ENCODE measurements at places on chromosomes 6 and 20.
A peak's percentile ranks its signal among the peaks of the same experiment; 100 is the strongest.

DNA sequence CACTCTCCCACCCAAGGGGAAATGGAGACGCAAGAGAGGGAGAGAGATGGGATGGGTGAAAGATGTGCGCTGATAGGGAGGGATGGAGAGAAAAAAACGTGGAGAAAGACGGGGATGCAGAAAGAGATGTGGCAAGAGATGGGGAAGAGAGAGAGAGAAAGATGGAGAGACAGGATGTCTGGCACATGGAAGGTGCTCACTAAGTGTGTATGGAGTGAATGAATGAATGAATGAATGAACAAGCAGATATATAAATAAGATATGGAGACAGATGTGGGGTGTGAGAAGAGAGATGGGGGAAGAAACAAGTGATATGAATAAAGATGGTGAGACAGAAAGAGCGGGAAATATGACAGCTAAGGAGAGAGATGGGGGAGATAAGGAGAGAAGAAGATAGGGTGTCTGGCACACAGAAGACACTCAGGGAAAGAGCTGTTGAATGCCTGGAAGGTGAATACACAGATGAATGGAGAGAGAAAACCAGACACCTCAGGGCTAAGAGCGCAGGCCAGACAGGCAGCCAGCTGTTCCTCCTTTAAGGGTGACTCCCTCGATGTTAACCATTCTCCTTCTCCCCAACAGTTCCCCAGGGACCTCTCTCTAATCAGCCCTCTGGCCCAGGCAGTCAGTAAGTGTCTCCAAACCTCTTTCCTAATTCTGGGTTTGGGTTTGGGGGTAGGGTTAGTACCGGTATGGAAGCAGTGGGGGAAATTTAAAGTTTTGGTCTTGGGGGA lies 754 bp downstream of the TNF start:
- DNase-seq: no peak

DNA sequence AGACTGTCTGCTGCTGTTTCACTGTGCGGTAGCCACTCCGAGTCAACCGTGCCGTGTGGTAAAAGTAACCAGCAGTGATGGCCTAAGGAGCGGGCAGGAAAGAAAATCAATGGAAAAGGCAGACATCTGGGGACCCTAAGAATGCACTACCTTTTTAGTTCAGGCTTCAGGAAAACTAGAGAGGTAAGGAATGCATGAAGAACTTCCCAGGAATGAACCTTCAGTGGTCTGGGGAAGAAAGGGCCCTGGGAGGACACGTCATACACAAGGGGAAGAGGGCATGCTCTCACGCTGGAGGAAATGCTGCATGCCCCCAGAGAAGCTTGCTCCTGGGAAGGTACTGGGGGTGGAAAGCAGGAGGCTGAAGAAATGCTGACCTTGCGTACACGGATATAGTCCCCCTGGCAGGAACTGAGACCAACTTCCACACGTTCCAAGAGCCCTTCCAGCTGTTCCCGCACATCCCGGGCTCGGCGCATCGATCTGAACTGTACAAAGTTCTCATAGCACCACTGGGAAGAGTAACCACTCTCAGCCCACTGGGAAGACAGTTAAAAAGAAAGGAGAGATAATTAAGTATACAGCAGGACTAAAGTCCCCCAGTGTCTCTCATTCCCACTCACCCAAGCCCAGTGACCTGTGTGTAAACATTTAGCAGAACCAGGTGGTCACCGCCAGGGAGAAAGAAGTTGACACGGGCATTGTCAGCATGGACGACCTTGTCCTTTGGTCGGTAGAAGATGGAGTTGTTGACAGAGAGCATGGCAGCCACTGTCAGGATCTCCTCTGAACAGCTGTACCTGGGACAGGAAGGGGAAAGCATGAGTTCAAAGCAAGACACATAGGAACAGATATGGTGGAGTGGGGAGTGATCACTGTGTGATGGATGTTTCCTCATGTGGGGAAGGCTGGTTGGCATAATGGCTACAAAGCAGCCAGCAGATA lies 8.1 kb downstream of the C6orf136 start:
- DNase-seq: no peak

DNA sequence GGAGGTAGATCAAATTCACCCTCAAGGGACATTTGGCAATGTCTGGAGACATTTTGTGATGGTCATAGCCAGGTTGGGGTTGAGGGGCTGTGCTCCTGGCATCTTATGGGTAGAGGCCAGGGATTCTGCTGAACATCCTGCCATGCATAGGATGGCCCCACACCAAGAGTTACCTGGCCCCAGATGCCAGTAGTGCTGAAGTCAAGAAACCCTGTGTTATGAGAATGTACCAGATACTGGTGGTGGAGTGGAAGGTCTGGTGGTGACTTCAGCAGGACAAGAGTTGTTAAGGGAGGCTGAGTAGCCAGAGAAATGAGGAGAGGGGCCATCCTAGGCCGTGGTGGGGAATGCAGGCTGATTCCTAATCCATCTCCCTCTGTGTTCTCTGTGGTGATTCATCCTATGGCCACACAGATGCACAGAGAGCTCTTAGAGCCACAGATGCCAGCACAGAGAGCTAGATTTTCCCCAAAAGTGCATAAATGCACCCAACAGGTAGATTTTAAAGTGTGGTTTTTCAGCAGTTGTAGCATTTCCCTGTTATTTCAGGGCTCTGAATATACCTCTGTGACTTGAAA lies 43.6 kb downstream of the CDYL start:
- DNase-seq: no peak

DNA sequence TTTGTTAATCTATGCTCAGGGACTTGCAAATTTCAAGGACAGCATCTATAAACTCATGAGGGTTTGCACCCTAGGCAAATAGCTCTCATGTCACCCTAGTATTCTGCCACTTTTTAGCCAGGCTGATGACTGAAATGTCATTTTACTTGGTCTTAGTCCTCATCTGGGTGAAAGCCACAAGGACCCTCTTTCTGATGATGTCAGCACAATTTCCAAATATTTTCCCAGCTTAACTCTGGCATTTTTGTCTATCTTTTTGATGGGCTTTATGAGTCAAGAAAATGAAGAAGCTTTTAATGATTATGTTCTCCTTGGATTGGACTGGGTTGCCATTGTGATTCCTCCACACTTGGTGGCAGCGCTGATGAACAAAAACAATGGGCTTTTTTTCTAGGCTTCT lies 420.1 kb upstream of the BTBD3 start:
- no peak for DNase-seq

- peak; percentile 29 for DNase-seq
Observed at GRCh38 chr20:53660078-53660909, 66.7 kb upstream of the ZNF217 start.

GRCh38 chr6:5139828-5140771 lies 55.0 kb downstream of the PPP1R3G start:
- no peak for DNase-seq

- DNase-seq: no peak
Observed at GRCh38 chr6:128600397-128600951, 80.1 kb upstream of the PTPRK start.

DNA sequence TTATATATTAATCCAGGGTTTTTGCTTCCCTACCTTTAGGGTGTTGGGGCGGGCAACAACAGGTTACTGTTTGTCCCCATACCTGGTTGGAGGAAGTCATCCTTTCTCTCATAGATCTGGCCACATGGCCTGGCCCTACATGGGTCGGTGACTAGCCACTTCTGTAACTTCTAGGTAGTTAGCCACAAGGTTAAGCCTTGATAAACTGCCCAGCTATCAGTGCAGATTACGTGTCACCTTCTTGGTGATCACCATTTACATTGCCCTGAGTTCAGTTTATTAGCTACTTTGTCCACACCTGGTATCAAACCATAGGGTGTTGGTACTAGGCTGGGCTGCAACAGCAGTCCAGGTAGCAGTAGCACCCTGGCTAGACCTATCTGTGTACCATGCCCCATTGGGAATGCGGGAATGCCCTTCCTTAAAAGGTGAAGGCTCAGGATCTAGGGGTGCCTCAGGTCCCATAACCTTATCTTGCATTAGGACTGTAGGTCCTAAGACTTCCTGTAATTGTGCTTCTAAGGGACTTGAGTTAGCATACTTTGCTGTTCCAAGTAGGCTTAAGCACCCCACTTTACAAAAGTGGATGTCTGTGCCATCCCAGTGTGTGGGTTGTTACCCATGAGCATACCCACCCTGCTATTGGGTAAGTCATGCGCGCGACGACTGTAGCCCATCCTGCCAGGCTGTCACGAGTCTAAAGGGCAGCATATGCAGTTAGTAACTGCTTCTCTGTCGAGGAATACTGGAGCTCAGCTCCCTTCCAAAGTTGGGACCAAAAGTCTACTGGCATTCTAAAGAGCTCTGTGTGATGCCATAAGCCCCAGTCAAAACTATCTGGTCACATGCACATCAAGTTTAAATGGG lies 5.2 kb downstream of the ZKSCAN3 start:
- DNase-seq: no peak

DNA sequence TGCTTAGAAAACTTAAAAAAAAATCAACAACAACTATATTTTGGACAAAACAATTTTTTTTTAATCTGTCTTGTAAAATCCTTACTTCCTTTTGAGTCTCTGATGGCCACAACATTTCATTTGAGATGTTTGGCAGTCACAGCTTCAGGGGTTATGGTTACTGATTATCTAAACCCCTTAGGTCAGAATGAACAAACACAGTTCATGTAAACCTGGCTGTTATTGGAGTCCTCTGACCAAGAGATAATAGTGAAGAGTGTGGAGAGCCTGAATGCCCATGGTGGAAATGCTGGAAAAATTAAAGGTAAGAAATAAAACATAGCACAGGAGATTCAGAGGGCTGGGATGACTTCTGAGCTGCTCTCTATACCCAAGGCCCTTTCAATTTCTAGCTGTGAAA lies 38.2 kb downstream of the TMX4 start:
- no peak for DNase-seq

- DNase-seq: no peak
Observed at GRCh38 chr6:34570066-34570833, 14.1 kb upstream of the SPDEF start.

DNA sequence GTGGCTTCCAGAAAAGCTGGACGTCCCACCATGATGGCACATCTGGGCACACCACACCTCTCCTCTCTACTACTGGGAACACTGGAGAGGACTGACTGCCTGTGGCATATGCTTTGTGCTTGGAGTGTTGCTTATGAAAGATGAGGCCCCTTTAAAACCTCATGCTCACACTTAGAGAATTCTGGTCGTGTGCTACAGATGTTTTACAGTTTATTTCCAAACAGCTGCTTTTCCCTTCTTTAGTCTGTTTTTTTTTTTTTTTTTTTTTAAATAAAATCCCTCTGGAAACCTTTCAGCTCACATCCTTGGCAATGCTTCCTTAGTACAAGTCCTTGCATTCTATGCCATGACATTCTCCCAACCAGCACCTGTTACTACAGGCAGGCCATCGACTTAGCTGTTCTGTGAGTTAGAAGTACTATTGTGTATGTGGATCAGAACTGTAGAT lies 60.3 kb downstream of the BMP6 start:
- DNase-seq: no peak

- no peak for DNase-seq
Observed at GRCh38 chr20:44814937-44815336, 4.6 kb upstream of the RIMS4 start.

- DNase-seq: no peak
Observed at GRCh38 chr20:8647961-8648441, 420.9 kb upstream of the PLCB4 start.

DNA sequence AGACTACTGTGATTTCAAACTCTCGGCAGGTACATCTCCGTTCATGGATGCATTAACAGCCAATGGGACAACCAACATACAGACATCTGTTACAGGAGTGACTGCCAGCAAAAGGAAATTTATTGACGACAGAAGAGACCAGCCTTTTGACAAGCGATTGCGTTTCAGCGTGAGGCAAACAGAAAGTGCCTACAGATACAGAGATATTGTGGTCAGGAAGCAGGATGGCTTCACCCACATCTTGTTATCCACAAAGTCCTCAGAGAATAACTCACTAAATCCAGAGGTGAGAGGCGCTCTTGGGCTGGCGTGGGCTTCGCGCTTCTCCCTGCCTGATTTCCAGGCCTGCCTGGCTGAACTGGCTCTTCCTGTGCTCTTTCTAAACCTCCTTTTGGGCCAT lies 68.4 kb downstream of the RPP40 start:
- DNase-seq: no peak

DNA sequence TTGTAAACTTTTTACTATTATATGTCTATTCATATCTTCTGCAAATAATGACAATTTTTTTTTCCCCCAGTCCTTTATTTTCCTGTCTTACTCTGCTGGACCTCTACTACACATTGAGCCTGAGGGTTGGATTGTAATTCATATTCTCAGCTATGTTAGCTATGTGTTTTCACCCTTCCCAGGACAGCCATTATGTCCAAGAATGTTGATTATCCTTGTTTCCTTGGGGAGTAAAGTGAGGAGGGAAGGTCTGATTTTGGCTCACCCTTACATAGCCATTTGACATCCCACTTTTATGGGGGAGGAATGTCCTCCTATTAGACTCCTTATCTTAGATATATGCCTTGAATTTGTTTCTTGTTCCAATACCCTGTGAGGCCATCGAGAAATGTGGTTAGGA lies 17.6 kb upstream of the TBC1D32 start:
- no peak for DNase-seq

DNA sequence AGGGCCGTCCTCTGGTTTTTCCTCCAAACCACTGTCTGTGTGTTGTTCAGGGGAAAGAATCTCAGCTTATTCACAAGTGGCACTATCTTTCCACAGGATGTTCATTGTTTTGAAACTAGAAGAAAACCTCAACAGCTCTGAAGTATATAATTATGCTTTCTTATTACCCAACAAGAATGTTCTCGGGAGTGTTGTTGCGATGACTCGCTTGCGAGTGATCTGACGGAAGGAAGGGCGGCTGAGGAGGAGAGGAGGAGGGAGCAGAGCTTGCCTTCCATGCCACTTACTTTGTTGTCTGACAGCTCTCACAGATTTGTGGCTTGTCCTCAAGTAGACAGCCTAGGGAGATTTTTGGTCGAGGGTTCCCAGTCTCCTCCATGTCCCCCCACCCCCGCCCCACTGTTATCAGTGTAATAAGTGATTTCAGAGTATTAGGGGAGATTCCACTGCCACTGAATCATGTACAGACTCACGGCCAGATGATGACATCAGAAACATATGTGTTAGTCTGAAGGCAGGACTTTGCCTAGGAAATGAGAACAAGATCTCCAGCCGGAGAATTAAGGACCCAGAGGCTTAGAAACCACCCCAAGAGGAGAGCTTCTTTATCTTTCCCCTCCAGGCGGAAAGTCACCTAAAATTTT lies 80.7 kb upstream of the CCN6 start:
- peak; percentile 78 for DNase-seq

DNA sequence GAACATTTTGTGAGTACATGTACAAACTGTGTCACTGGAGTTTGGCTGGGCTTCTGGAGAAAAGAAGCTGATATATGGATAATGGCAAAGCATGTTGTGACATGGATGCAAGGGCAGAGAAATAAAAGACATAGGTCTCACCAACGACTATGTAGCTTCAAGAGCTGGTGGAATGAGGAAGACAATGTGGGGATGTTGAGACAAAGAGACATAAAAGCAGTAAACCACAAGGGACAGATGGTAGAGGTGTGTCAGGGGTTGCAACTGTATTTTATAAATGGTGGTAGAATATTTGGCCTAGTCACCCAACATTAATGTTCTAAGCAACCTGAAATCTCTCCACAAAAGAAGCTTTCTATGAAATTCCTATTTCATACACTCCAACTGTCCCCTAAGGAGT lies 199.0 kb downstream of the KCNQ5 start:
- no peak for DNase-seq

- no peak for DNase-seq
Observed at GRCh38 chr6:147226163-147226724, 22.0 kb downstream of the STXBP5 start.

Data from CD4-positive, alpha-beta T cell treated with Interleukin-6 at 100 ng/mL for 8 hours (primary cell).